ENCODE measurements at places on chromosomes 3 and 15.

- DNase-seq = no peak
Observed at GRCh38 chr15:65824941-65825544, 33.0 kb upstream of the DENND4A start.

GRCh38 chr3:9279966-9280365 lies 30.5 kb upstream of the SRGAP3 start:
- DNase-seq = no peak

- DNase-seq = no peak
Observed at GRCh38 chr3:111762537-111762936, 96.5 kb upstream of the PHLDB2 start.

DNA sequence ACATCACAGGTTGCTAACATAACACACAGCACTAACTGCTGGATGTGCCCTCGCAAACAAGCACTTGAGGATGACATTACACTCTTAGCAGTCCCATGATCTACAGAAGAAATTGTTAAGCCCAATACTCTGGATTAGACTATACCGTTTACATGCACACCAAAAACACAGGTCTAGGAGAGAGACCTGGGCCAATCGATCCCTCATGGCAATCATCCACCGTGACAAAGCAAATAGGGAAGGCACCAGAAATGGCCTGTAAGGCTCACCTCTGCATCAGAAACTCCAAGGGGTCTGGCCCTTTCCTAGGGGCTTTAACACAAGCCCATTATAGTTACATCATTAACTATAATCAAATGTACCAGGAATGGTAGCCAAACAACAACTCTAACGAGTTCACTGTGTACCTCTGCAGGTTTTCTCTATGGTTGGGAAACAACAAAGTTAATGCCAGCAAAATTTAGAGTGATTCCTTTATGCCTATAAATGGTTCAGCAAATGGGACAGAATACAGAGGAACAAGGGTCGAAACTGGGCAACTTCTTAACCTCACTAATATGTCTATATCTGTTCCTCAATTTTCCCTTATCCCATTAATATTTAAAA lies 18.5 kb downstream of the TRANK1 start:
- DNase-seq = no peak

- DNase-seq = no peak
Observed at GRCh38 chr3:102464261-102464660, 29.4 kb downstream of the ZPLD1 start.

DNA sequence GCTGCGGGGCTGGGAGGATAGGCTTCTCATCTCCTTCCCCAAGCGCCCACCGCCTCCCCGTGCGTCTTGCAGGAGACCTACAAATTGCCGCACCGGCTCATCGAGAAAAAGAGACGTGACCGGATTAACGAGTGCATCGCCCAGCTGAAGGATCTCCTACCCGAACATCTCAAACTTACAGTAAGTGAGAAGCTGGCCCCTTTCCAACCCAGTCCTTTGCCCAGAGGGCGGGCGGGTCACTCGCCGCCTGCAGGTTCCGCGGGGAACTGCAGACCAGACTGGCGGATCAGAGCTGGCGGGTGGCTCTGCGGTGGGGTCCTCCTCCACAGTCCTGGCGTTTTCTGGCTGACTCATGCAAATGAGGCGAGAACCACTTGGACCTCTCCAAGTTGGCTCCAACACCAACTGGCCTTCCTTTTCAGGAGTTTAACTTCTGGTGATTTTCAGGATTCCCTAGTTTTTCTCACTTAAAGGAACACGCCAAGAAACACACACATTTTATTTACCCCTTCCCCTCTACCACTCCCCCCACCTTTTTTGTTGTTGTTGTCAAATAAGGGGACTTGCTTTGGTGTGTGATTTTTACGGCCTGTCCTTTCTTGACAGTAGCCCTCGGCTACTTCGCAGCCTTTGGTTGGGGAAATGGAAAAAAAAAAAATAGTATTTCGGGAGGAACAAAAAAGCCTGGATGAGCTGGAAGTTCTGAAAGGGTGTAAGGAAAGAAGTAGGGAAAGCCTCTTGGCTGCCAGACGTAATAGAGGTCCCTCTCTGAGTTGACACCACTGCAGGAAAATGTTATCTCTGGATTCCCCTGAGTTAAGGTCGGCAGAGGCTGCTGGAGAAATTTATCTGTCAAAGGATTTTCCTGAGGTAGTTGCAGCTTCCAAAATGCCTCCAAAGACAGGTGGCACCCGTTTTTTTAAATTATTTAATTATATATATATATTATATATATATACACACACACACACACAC lies 1.3 kb downstream of the BHLHE40 start:
- peak; percentile 96 for DNase-seq

DNA sequence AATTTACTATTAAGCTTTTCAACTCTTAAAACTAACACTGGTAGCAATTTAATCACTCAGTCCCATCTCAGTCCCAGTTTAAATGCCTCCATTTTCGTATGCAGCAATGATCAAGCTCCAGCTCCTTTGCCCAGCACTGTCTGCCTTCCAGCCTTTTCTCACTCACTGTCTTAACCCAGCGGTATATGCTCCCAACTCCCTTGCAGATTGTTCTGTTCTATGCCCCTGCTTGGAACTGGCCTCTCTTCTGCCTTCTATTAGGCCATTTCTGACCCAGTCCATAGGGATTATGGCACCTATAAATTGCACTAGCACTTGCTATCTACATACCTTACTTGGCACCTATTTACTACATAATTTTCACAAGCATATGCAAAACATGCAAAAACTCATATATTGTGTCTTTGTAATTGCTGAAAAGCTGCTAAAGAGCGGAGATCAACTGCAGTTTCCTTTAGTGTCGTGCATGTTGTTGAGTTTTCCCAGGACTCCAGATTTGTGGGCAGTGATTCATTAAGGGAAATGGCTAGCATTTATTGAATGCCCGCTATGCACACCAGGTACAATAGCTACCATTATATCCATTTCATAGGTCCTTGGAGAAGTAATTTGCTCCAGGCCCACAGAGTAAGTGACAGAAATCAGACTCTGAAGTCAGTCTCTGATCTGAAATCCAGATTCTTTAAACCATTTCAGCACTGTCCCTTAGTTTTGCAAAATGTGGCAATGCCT lies 24.4 kb downstream of the CRBN start:
- DNase-seq = no peak

- DNase-seq = no peak
Observed at GRCh38 chr15:98953968-98954367, 53.6 kb downstream of the PGPEP1L start.
